Hair follicular keratinocyte (primary cell): ENCODE measurements at places on chromosomes 7 and 10. TPM values are rescaled to one million over a fixed set of nuclear protein-coding genes. Genes with fewer than 3 reads are reported as not detected.

The PRSS2 gene
- total RNA-seq: not detected in 2 replicates

The METTL27 gene
- total RNA-seq: 1.1 and 3.2 TPM in 2 replicates

The AP4M1 gene
- 8.4 and 12.8 TPM in 2 replicates for total RNA-seq

The OR2A5 gene
- not detected in 2 replicates for total RNA-seq

The SH2D4B gene
- not detected in 2 replicates for total RNA-seq

The MICALL2 gene
- total RNA-seq: 15.6 and 19.3 TPM in 2 replicates
